Inflammatory macrophage treated with lipopolysaccharide for 4 hours (primary cell): ENCODE measurements at places on chromosomes 7 and 10.

- DNase-seq, result no peak
Measured at GRCh38 chr7:46229409-46229808, 308.3 kb upstream of the IGFBP3 start.

DNA sequence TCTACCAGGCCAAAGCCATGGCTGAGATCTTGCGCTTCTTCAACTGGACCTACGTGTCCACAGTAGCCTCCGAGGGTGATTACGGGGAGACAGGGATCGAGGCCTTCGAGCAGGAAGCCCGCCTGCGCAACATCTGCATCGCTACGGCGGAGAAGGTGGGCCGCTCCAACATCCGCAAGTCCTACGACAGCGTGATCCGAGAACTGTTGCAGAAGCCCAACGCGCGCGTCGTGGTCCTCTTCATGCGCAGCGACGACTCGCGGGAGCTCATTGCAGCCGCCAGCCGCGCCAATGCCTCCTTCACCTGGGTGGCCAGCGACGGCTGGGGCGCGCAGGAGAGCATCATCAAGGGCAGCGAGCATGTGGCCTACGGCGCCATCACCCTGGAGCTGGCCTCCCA is 142.7 kb downstream of the GRM3 start:
- DNase-seq, result no peak

- DNase-seq, result no peak
Measured at GRCh38 chr7:122383934-122384333, 79.4 kb upstream of the FEZF1 start.

DNA sequence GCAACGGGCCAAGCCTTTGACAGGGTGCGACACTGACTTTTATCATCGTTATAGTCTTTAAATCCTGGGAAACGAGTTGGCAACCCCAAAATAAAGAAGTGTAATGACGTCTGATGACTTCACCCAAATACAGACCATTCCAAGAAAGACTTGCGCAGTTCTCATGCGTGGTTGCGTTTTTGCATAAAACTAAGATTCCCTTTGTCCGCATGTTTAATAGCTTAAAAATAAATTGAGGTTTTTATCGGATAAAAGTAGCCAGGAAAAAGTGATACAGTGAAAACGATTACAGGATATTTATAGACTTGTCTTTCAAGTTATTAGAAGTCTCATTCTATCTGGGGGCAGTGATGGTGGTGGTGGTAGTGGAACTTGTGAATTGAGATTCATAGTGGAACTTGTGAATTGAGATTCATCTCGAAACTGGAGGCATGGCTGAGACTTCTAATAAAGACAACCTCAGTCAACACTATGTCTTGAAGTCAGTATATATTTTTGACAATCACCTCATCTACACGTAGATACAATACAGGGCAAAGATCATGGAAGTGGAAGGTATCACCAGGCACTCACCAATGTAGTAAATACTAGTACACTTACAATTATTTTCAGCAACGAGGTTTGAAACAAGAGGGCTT is 1.2 kb upstream of the NAMPT start:
- peak; percentile 75 for DNase-seq

DNA sequence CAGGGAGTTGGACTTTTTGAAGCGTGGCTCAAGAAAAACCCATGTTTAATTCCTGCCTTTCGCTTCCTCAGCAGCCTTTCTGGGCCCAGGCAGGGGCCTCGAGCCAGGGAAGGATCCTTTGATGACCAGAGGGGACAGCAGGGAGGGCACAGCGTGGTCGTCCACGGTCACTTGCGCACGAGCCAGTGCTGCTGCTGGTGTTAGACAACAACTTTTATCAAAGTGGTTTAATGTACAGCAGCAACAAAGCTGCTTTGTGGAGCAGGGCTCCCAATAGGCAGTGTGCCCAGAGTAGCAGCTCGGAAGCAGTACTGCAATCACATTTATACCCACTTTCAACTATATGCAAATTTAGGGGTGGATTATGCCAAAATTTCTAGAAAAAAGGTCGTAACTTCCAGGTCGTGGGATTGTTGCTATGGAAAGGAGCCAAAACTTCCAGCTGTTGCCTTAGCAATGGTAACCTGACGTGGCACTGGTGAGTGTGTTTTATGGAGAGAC is 6.1 kb downstream of the GIMAP1 start:
- no peak for DNase-seq

GRCh38 chr10:62559481-62560200 is 185.5 kb downstream of the ZNF365 start:
- DNase-seq, result no peak

GRCh38 chr7:50272808-50273207 is 31.7 kb upstream of the IKZF1 start:
- no peak for DNase-seq
